ENCODE measurements at places on chromosomes 11 and 22.

GRCh38 chr11:36222831-36223635, 66.2 kb downstream of the COMMD9 start:
- DNase-seq = no peak

GRCh38 chr11:102704841-102705240, 728 bp downstream of the MMP27 start:
- DNase-seq = no peak

GRCh38 chr11:8809241-8809938, 101.6 kb upstream of the AKIP1 start:
- no peak for DNase-seq

GRCh38 chr11:12188548-12189317, 78.3 kb downstream of the MICAL2 start:
- DNase-seq = no peak

DNA sequence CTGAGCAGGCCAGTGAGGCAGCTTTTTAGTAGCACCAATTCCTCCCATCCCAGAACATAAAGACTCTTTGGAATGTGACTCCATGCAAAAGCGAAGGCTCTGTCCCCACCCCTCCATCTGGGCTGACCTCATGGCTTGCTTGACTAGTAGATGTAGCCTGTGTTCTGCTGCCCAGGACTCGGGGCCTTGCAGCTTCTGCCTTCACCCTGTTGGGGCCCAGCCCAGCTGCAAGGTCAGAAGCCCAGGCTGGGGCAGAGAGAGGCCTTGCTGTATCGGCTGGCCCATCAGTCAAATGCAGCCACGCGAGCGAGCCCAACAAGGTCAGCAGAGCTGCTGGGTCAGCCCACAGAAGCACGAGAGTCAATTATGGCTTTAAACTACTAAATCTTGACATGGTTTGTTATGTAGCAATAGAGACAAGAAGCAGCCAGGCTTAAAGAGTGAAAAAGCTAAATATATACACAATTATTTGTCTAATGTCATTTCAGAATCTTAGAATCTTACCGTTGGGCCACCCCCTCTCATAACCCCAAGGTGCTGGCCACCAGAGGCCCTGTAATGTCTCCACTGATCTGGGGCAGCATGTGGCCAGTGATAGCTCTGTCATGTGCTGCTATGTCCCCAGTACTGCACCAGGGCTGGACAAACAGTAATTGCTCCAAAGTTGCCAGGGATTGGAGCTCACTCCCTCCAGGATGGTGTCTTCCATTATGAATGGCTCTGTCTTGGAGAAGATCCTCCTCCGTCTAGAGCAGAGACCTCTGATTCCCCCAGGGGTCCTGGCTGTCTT, 10.4 kb upstream of the WNT11 start:
- no peak for DNase-seq

GRCh38 chr22:39244496-39245129, at the start of gene PDGFB:
PDGFB (minus strand) TSS chr22:39244982; CDS start chr22:39243963, 1,019 bp downstream.
- DNase-seq = no peak

- no peak for DNase-seq
Measured at GRCh38 chr11:47948137-47948536, 32.2 kb upstream of the PTPRJ start.

DNA sequence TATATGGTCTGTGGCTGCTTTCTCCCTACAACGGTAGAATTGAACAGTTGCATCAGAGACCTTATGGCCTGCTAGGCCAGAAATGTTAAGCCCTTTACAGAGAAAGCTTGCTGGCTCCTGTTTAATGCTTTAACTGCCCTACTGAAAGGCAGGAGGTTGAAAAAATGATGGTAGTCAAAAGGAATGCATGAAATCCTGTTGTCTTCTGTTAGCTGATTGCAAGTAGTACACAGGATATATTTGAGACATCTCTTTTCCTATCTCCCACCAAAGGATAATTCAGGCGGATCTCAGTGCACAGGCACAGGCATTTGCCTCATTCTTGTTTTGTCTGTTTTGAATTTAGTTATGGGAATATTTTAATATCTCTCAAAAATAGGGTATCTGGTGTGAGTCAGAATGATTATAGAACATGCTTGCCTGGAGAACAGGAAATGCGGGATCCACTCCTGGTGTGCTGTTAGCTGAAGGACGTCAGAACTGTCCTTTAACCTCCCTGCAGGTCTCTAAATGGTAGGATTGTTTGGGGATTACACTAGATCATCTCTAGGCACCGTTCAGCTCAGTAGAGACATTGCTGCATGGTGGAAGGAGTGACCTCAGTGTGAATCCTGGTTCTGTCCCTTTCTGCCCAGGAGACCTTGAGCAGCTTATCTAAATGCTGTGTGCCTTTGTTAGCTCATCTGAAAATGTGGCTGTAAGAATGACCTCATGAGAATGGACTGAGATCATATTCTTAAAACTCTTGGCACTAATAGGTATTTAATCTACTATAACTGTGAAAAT, 49.5 kb downstream of the PACS1 start:
- DNase-seq = no peak

- DNase-seq = no peak
Measured at GRCh38 chr11:18776324-18776723, 15.3 kb downstream of the PTPN5 start.

DNA sequence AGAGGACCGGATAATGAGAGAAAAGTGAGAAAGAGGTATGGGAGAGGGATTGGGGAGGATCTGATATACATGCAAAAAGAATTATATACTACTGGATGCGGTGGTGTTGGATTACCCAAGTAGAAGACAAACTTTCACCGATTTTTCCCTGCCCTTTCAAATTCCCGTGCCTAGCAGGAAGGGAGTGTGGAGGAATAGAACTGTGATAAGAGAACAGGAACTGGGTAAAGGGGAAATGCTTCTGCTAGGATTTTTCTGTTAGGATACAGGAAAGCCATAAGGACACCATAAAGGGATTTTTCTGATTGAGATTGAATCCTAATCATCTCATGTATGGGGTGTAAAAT, 480 bp upstream of the MTMR2 start:
- no peak for DNase-seq

DNA sequence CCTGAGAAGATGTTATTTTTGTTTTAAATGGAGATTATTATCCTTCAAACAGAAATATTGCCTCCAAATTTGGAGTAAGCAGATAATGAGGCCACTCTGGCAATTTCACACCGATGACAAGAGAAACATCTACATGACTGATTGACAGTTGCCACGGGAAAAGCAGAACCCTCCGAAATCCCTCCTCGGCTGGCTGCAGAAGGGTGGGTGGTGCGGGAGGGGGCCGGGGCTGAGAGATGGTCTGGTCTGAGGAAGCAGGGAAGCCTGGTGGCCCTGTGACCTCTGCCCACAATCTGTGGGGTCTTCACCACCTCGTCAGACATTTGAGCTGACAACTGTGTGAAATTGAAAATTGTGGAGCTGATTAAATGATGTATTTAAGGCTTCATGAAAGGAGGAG, 503.2 kb downstream of the MN1 start:
- DNase-seq = no peak

Measured in renal cortex interstitium (tissue), 15 donors.